ENCODE measurements at places on chromosomes 7 and 10.

DNA sequence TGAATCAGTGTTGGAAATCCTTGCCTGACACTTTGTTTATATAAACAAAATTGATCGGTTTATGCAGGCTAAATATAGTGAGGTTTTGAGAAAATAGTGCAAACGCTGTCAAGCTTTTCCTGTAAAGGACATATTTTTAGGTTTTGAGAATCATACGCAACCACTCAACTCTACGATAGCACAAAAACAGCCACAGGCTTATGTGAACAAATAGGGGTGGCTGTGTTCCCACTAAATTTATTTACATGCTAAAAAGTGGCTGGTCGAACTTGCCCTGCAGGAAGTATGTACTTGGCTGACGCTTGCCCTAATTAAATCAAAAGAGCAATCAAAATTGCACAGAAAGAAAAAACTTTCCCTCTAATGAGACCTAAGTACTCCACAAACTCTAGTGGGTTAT is 234.7 kb upstream of the CACNA2D1 start:
- no peak for DNase-seq

DNA sequence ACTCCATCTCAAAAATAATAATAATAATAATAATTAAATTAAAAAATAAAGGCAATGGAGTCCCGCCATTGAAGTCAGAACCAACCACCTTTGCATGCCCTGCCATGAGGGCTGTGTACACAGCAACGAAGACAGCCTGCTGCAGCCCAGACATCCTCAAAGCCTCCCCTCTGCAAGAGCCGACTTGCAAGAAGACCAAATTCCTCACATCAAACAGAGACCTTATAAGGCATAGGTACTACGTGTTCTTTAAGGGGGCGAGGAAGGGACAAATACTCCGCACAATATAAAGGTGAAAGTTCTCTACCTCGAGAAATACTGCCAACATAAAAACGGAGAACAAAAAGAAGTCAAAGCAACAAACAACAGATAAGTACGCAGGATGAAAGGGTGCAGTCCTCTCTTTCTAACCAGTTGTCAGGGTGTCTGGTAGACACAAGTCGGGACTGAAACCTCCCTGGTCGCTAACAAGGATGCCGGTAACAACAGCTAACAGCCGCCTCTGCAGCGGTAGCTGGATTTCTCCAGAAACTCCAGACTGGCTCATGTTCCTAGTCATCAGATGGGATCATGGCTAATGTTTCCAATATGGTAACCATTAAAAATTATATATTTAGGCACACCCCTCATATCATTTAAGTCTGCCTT is 23.6 kb downstream of the FGFR2 start:
- no peak for DNase-seq

- no peak for DNase-seq
Measured at GRCh38 chr7:48964074-48964473, 39.7 kb downstream of the CDC14C start.

- DNase-seq = no peak
Measured at GRCh38 chr10:48900371-48900801, 39.3 kb downstream of the LRRC18 start.

DNA sequence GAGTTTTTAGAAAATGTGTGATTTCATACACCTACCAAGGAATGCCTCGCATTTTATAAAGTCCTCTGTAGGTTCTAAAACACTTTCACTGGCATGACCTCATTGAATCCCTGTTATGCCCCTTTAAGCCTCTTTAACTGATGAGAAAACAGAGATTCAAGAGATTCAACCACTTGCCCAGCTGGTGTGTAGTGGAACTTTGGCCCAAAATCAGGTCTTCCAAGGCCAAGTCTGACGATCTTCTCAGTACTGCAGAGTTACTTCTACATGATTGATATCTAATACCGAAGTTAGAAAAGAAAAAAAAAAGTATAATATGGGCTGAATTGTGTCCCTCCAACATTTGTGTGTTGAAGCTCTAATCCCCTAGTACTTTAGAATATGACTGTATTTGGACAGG is 202.0 kb downstream of the WDR11 start:
- DNase-seq = no peak

DNA sequence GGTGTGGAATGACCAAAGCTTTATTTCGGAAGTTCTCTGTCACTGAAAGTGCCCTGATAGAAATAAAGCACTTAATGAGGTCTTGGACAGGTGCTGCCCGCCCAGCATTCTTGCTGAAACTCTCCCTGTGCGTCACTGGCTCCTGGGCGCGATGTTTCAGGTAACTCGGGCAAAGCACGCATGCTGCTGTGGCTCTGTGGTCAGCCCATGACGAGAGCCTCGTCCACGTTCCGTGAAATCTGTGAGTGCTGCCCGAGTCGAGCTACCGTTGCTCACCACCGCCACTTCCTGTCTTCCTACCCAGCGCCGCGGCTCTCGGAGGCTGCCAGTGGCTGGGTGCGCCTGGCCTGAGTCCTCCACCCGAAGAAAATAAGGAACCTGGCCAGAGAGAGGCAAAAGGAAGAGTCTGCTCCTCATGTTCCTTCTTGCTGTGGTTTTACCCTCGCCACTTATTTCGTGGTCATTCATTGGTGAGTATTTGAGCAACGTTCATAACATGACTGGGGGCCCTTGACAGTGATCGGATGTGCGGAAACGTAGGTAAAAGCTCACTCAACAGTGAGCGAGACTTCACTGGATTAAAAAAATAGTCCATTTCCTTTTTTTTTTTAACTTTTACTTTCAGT is 95.5 kb downstream of the MAP3K8 start:
- no peak for DNase-seq

DNA sequence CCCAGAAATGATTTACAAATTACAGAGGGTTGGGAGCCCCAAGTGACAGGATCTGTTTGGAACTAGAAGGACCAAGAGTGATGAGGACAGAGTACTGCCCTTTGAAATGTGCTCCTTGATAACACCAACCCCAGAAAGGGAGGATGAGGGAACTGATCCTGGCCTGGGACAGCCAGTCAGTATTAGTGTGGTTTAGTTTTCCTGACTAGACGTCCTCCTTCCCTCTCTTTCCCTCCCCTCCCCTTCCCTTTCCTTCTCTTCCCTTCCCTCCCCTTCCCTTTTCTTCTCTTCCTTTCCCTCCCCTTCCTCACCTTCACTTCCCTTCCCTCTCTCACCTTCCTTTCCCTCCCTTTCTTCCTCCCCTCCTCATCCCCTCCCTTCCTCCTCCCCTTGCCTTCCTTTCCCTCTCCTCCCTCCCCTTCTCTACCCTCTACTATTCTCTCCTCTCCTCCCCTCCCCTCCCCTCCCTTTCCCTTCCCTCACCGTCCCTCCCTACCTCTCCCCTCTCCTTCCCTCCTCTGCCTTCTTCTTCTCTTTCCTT is 31.0 kb upstream of the BICC1 start:
- no peak for DNase-seq

DNA sequence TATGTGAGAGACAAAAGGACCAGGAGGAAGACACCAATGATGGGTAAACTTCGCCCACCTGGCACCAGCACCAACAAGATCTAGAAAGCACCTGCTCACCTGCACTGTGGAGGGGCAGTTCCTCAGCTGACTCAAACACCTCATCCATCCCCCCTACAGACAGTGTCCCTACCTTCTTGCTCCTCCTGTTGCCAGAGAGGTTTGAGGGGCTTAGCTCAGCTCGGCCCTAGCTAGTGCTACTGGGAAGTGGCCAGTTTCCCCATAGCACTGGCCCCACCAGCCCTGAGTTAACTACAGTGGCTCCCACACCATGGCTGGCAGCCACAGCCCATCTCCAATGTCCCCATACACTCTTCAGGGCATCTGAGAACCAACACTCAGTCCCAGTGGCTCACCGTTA is 70.8 kb downstream of the GRID1 start:
- DNase-seq = no peak

GRCh38 chr7:27051451-27051850 is 44.3 kb downstream of the HOXA1 start:
- DNase-seq = no peak

DNA sequence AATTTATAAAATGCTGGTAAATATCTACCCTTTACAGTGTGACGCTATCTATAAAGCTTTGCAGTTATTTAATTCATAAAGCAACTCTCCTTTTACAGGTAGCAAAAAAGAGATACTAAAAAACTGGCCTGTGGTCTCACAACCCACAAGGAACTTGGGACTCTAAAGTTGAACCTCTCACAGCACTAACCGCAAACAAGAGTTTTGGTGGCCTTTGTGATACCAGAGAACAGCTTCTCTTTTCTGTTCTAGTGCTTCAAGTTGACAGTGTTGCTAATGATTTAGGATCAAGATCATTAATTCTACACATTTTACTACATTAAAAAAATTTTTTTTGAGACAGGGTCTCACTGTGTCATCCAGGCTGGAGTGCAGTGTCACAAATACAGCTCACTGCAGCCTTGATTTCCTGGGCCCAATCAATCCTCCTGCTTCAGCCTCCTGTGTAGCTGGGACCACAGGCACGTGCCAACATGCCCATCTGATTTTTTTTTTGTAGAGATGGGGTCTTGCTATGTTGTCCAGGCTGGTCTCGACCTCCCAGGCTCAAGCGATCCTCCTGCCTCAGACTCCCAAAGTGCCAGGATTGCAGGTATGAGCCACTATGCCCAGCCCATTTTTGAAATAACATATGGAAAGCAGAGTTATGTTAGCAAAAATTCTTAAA is 56.0 kb upstream of the ST8SIA6 start:
- DNase-seq = no peak

DNA sequence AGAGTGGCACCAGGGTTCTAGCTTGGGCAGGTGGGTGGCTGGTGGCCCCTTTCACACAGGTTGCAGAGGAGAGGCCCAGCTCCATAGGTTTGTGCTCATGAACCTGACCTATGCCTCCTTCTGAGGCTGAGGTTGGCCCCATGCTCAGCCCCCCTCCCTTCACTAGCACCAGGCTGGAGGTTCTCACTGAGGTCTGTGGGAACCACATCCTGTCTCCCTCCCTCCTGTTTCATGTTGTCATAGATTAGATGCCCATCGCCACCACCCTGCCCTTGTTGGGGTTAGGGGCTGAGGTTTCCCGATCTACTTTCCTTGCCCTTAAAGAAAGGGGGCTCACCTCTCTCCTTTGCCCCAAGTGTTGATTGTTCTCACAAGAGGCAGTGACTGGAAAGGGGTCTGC is 14.7 kb downstream of the NEUROG3 start:
- DNase-seq = no peak

- no peak for DNase-seq
Measured at GRCh38 chr10:110399965-110400933, 95.5 kb upstream of the SMNDC1 start.

GRCh38 chr7:158016180-158017097 is 571.2 kb downstream of the PTPRN2 start:
- peak; percentile 78 for DNase-seq

DNA sequence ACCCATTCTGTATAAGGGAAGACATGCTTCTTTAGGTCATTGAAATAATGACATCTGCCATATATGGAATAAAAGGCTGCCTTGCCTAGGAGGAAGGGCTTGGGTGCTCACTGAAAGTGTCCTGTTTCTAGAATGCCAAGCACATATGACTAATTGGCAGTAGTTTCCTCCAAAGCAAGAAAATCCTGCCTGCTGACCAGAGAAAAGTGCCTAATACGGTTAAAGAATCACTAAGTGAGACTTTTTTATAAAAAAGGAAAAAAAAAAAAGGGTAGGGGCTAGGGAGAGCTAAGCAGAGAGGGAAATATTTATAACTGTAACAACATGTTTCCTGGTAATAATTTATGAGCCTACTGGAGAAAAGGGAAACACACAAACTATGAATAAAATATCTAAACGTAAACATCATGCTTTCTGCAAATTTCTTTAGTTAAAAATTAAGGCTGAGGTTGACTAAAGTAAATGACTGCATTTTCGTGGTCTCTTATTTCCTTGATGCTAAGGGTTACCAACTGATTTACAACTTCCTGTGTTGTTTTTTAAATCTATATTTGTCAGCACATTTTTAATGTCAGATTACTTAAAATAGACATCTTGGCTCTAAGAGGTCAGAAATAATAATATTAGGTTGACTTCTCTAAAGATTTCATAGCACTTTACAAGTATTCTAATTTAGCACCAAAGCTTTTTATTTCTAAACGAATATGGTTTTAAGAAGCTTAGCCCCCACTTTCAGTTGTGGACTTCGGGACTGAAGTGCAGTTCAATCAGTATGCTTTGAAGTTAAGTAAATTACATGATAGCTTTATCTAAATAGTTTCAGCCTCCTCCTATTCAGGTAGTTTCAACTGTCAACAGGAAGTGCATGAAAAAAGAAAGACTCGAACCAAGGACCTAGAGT is 89.6 kb downstream of the CABCOCO1 start:
- no peak for DNase-seq

GRCh38 chr7:131899271-131900030 is 343.0 kb upstream of the PODXL start:
- DNase-seq = no peak

DNA sequence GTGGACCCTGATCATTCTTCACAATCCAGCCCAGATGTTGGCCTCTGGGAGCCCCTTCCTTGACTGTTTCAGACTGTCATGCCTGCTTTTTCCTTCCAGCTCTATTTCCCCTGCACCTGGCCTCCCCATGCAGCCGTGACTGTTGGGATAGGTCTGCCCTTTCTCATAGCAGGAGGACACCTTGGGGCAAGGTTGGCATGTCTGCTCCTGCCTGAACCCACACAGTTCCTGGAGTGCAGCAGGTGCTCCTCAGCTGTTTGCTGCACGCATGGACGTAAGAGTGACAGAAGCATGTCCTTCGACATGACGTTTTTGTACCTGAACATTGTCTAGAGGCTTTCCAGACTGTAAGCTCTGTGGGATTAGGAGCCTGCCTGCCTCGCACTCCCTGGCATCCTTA is 24.0 kb downstream of the POR start:
- DNase-seq = no peak

DNA sequence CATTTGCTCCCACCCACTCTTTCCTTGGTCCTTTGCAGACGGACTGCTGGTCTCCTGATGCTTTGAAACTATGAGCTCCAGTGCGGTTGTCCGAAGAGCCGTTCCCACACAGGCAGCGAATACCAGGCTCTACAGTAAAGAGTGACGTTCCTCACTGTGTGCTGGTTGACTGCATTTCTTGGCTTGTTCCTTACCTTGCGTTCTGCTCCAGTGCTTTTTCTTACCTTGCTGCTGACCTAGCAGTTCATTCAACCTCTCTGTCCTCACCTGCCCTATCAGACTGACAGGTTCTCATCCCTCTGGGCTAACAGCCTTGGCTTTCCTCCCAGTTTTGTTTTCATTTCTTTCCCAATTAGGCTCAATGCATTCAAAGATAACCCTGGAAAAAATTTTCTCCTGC is 214.8 kb downstream of the TMEM178B start:
- no peak for DNase-seq

- DNase-seq = no peak
Measured at GRCh38 chr7:87590578-87590977, 10.1 kb downstream of the ABCB1 start.

- DNase-seq = no peak
Measured at GRCh38 chr10:76554478-76554877, 1083.1 kb downstream of the KCNMA1 start.

- DNase-seq = no peak
Measured at GRCh38 chr7:108037741-108038140, 34.8 kb upstream of the LAMB1 start.

DNA sequence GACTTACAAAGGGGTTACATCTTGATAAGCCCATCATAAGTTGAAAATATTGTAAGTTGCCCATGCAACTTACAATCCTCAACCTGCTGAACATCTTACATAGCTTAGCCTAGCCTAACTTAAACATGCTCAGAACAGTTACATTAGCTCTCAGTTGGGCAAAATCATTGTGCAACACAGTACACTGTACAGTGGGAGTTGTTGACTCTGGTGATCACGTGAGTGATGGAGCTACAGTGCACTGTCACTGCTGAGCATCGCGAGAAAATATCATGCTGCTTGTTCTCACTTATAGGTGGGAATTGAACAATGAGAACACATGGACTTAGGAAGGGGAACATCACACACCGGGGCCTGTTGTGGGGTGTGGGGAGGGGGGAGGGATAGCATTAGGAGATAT is 214.9 kb upstream of the ZMIZ1 start:
- no peak for DNase-seq

Measured in NCI-H2227 treated with DMSO at 0.1 percent for 48 hours (cell line).